ENCODE measurements at places on chromosomes 1 and 21. TPM values are rescaled to one million over a fixed set of nuclear protein-coding genes. Genes with fewer than 3 reads are reported as not detected.

DNA sequence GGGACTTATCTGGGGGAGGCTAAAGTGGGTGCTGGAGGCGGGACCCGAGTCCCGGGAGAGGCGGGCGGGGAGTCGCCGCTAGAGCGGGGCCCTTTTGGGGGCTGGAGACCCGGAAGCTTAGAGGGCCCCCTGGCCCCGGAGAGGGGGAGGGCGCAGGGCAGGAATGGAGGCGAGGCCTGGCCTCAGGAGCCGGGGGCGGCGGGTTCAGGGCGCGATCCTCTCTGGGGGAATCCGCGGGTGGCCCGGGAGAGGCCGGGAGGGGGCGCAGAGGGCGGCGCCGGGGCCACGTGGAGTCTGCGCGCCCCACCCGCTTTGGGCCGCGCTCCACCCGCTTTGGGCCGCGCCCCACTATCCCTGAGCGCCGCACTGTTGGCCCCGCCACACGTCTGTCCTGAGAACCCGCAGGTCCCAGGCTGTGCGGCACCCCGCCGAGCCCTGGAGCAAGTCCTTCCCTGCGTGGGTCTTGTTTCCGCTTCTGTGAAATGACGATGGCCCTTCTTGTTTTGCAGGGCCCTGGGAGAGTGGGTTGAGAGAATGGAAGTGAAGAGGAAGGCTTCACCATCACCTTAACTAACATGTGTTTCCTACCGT is 84.4 kb downstream of the NKAIN1 start:
- H3K27ac ChIP-seq: peak overlapping the region; percentile 66
- peak; percentile 76 for DNase-seq
- H3K27me3 ChIP-seq: no peaks in the 10 kb centered on the region
- H3K4me3 ChIP-seq: peak overlapping the region; percentile 58

KIAA0319L gene
- total RNA-seq: 66.0 TPM

- H3K27ac ChIP-seq: no peak overlapping the region
- no peak for DNase-seq
Measured at GRCh38 chr1:102032534-102032933, 35.8 kb upstream of the OLFM3 start.

DNA sequence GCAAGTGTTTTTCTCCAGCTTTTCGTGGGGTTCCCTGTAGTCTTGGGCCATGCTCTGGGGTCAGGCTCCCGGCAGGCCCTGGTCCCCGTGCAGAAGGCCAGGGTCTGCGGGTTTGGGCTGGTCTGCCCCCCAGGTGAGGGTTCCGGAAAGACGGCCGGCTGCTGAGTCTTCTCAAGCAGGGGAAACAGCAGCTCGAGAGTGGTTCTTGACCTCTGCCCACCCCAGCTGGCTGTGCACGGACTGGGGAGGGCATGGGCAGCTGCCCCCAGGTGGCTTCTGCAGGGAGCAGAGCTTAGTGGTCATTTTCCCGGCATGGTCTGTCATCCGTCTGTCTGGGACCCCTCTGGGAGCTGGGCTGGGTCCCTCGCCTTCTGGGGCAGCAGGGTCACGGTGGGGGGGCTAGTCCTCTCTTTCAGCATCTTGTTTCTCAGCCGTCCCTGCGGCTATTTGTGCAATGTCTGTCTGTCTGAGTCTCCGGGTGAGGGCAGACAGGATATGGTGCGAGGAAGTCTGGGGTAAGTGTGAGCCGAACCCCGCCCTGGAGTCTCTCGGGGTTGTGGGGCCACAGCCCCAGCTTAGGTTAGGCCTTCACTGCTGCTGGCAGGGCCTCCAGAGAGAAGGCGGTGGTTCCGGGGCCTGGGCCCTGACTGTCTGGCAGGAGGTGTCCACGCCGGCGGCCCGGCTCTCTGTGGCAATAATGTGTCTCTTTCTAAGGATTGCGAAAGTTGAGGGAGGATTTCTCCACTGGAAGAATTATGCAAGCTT is 6.1 kb downstream of the SKI start:
- peak overlapping the region; percentile 57 for H3K27ac ChIP-seq
- peak; percentile 67 for DNase-seq
- H3K4me1 ChIP-seq: peaks cover 40% of the 10 kb centered on the region
- no peaks in the 10 kb centered on the region for H3K27me3 ChIP-seq
- no peaks in the 10 kb centered on the region for H3K36me3 ChIP-seq

- H3K27ac ChIP-seq: no peak overlapping the region
- no peak overlapping the region for H3K4me3 ChIP-seq
- H3K36me3 ChIP-seq: no peaks in the 10 kb centered on the region
- no peak for DNase-seq
- H3K4me1 ChIP-seq: no peaks in the 10 kb centered on the region
- no peaks in the 10 kb centered on the region for H3K27me3 ChIP-seq
Measured at GRCh38 chr1:175116210-175116798, 48.7 kb downstream of the TNN start.

SH2D2A gene
- 1.9 TPM for total RNA-seq

GRCh38 chr1:5711956-5712645 is 280.1 kb downstream of the NPHP4 start:
- DNase-seq: no peak
- no peaks in the 10 kb centered on the region for H3K27me3 ChIP-seq
- H3K36me3 ChIP-seq: no peaks in the 10 kb centered on the region

DNA sequence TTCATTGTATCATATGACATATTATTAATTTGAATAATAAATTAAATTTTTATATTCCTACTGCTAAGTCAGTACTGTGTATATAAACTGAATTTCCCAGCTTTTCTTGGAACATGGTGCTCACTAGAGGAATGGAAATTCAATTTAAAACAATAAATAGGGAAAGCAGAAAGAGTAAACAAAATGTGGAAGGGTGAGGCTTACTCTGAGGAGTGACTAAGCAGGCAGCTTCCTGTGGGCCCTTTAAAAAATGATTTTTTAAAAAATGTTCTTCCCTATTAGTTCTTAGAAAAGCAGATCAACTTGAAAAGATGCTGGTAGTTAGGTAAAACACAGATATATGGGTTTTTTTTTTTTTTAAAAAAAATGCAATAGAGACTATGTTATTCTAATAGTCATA is 49.5 kb upstream of the S1PR1 start:
- no peak overlapping the region for H3K27ac ChIP-seq
- no peaks in the 10 kb centered on the region for H3K36me3 ChIP-seq
- no peak for DNase-seq
- H3K4me1 ChIP-seq: no peaks in the 10 kb centered on the region

DNA sequence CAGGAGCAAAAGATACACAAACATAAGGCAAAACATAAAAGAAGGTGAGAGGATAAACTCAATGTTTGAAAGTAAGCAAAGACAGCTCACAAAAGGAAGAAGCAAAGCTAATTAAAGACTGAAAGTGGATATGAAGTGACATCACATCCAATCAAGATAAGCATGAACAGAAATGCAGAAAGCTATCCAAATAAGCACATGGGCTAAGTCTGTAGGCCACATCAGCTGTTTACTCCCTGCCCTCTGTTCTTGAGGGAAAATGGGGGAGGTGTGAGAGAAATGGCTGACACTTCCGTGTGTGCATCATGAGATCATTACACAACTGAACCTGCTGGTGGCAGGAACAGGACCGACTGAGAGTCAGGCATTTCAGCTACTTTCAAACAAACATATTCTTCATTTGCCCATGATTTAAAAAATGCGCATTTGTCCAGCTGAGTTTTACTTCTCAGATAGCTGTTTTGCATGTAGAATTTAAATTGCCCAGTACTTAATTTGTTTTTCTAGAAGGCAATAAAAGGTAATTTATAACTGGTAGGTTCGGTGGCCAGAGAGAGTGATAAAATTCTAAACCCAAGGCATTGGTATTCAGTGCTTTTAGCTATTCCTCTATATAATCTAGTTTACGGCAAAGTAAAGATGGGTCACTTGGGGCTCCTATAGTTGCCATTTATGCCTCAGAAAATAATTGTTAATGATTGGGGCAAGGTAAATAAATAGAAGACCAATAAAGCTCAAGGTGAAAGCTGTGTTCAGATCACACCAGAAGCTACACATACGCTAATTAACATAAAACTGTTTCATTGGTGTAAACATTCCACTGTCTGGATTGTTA is 27.2 kb upstream of the MAN1A2 start:
- no peak overlapping the region for H3K27ac ChIP-seq
- peak; percentile 57 for DNase-seq
- H3K27me3 ChIP-seq: no peaks in the 10 kb centered on the region
- H3K4me3 ChIP-seq: no peak overlapping the region

- H3K27ac ChIP-seq: no peak overlapping the region
- H3K4me1 ChIP-seq: no peaks in the 10 kb centered on the region
- H3K4me3 ChIP-seq: no peak overlapping the region
- no peaks in the 10 kb centered on the region for H3K36me3 ChIP-seq
- DNase-seq: peak; percentile 47
Measured at GRCh38 chr21:31509194-31510017, 150.1 kb upstream of the SOD1 start.

- H3K27ac ChIP-seq: no peak overlapping the region
- H3K4me1 ChIP-seq: no peaks in the 10 kb centered on the region
- H3K36me3 ChIP-seq: no peaks in the 10 kb centered on the region
- no peak for DNase-seq
Measured at GRCh38 chr1:88744142-88744541, 60.1 kb downstream of the PKN2 start.

DNA sequence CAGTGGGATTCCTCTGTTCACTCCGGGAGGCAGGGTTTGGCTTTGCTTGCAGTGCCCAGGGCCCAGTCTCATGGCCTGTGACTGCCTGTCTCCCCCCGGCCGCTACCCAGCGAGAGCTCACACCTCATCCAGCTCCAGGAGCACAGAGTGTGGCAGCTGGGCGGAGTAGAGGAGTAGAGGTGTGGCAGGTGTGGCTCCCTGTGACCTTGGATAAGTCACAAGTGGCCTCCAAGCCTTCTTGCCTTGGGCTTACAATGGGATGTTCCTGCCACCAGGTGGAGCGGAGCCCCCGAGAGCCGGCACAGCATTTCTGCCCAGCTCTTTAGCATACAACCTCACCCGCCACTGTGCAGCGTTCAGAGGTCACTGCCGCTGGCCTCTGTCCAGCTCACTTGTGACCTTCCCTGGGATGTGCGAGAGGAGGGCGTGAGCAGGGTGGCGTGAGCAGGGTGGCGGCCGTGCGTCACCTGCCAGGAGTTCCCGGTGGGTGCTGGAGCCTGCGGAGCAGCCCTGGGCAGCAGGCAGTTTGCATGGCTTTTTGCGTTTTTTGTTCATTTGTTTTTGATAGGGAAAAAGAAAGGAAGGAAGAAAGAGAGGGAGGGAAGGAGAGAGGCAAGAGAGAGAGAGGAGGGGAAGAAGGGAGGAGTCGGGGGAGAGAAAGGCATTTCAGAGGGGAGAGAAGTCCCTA is 42.4 kb downstream of the CRYAA start:
- DNase-seq: peak; percentile 80
- H3K27ac ChIP-seq: no peak overlapping the region
- no peaks in the 10 kb centered on the region for H3K4me1 ChIP-seq
- H3K36me3 ChIP-seq: no peaks in the 10 kb centered on the region
- no peaks in the 10 kb centered on the region for H3K27me3 ChIP-seq
- no peak overlapping the region for H3K4me3 ChIP-seq

NID1 gene
- total RNA-seq: 25.5 TPM

DNA sequence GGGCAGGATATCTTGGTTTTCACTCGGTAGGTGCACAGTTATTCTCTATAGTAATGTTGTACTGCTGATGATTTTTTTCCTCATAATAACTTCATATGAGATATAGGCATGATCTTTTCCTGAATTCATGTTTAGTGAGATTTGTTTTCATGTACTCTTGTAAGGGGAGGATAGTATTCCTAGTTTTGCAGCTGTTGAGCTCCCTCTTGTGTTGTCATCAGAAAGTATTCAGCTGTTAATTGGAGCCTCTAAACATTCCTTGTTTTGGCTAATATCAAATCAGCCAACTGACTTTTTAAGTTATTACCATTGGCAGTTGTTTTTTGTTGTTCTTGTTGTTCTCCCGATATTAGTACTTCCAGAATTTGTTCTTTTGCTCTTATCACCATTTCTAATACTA is 24.4 kb downstream of the OR10R2 start:
- DNase-seq: no peak
- H3K27me3 ChIP-seq: no peaks in the 10 kb centered on the region
- no peak overlapping the region for H3K4me3 ChIP-seq
- H3K36me3 ChIP-seq: no peaks in the 10 kb centered on the region
- no peaks in the 10 kb centered on the region for H3K4me1 ChIP-seq
- H3K27ac ChIP-seq: no peak overlapping the region

PDE9A gene
- total RNA-seq: 37.5 TPM

- H3K4me1 ChIP-seq: no peaks in the 10 kb centered on the region
- no peak for DNase-seq
- no peak overlapping the region for H3K4me3 ChIP-seq
- H3K27me3 ChIP-seq: no peaks in the 10 kb centered on the region
Measured at GRCh38 chr1:56098946-56099345, 480.4 kb downstream of the PLPP3 start.

RPF1 gene
- total RNA-seq: 26.1 TPM

DNA sequence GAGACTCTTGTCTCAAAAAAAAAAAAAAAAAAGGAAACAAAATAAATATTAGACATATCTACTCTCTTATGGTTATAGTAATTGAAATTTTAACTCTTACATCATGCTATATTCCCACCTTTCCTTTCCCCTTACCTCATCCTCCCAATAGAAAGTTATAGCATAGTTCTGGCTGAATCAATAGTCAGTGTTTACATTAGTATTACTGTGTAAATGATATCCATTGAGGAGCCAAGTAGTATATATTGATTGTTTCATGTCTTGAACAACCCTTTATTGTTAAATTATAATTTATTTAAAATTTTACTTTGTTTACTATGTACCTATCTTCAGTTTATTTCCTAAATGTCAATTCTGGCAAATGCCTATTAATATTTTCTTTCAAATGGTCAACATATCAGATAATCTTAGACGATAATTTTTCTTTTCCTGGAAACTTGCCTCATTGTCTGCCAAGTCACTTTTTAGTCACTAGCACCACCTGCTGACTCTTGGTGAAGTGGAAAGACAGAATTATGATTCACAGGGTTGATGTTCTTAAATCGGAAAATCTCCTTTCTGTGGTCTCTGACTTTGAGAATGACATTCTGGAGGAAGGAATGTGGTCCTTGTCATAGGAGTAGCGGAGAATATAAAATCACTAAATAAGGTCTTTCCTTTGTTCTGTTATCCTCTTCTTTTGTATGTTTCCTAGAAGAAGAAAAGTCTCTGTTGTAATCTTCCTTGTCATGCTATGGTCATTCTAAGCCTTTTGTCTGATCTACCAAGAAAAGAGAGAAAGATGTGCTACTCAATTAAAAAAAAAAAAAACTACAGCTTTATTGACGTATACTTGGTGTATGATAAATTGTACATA is 8.6 kb downstream of the HJV start:
- peak; percentile 75 for DNase-seq
- H3K36me3 ChIP-seq: no peaks in the 10 kb centered on the region
- H3K27ac ChIP-seq: no peak overlapping the region
- H3K4me1 ChIP-seq: no peaks in the 10 kb centered on the region

Measured in colonic mucosa (tissue), 4 donors.